NCI-H1436 (cell line): ENCODE measurements at places on chromosomes 2 and 18.

- peak; percentile 41 for DNase-seq
These were observed 136.8 kb downstream of the NEDD4L start for GRCh38 chr18:58180738-58181353.

DNA sequence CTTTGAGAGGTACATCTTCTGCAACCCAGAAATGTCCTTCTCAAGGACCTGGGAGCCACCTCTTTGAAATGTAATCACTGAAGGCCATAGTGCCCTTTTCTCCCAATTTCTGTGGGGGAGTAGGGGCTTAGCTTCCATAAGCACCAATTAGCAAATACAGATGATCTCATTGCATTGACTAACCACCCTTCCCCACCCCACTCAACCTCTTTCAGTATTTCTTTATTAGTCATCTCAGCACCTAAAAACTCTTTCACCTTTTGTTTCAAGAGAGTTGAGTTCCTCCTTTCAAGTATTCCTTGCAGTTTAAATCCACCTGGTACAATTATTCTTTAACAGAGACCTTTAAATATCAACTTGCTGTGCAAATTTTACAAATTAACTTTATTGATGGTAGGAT is 1011.8 kb upstream of the CDH2 start:
- no peak for DNase-seq

- DNase-seq, result no peak
These were observed 300.9 kb downstream of the RIT2 start for GRCh38 chr18:42814618-42815017.

DNA sequence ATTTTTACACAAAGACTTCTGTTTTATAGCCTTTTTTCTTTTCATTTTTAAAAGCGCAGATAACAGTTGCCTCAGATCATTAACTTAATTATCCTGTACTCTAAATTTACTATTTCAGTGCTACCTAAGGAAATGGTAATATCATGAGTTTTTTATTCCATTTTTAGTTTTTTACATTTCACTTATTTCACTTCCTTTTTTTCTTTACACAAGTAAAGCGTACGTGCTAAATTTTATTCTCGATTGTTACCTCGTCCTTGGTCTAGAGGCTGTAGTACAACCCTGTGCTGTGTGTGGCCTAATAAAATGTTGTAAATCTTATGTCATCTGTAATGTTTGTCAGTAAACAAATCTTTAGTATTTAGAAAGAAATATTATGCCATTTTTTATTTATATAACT is 49.2 kb downstream of the CRIM1 start:
- no peak for DNase-seq

DNA sequence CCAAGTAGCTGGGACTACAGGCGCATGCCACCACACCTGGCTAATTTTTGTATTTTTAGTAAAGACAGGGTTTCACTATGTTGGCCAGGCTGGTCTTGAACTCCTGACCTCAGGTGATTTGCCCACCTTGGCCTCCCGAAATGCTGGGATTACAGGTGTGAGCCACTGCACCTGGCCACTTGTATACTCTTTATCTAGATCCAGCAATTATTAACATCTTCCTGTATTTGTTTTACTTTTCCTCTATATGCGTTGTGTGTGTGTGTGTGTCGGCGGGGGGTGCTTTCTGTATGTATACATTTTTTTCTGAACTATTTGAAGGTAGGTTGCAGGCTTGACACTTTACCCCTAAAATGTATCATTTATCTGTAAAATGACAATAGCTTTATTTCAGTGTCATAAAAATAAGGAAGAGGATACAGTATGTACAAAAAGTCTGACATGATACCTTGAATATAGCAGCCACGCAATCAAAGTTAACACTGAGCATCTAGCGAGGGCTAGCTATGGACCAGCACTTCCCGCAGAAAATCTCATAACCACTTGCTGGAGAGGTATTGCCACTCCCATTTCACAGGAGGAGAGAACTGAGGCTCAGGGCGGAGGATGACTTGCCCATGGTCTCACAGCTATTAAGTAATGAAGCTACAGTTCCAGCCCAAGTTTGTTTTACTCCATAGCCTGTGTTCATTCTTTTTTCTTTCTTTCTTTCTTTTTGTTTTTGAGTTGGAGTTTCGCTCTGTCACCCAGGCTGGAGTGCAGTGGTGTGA is 251.3 kb downstream of the MYCN start:
- no peak for DNase-seq

- no peak for DNase-seq
These were observed 647.1 kb downstream of the GALR1 start for GRCh38 chr18:77896586-77897252.

DNA sequence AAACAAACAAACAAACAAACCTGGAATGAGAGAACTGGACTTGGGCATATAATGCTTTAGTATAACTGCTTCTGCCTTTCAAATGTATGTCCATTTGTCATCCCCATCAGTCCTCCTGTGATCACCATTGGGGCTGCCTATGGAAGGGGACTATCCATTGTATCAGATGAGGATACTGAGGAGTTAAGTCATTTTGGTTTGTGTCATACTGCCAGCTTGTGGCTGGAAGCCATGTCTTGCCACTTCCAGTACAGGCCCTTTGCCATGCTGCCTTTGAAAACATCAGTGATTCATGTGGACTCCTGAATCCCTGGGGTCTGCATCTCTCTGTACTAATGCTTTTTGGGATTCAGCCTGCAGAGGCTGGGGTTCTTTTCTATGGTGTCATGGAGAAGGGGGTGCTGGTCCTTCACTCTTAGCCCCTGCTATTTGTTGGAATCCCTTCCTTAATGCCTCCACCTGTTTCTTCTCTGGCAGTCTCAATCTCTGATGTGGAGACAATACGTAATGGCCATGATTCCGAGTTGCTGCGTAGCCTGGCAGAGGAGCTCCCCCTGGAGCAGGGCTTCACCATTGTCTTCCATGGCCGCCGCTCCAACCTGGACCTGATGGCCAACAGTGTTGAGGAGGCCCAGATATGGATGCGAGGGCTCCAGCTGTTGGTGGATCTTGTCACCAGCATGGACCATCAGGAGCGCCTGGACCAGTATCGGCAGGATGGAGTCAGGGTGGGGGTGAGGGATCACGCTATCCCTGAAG is 10.6 kb downstream of the PLCD4 start:
- no peak for DNase-seq

- no peak for DNase-seq
These were observed 11.8 kb downstream of the LAMA3 start for GRCh38 chr18:23701017-23701416.

- DNase-seq, result no peak
These were observed 96.2 kb downstream of the KLHL29 start for GRCh38 chr2:23480957-23481797.

GRCh38 chr2:624096-624495 is 53.1 kb downstream of the TMEM18 start:
- DNase-seq, result no peak

GRCh38 chr18:34648269-34648985 is 61.7 kb upstream of the DTNA start:
- no peak for DNase-seq

GRCh38 chr2:241073166-241074064 is 28.7 kb downstream of the MTERF4 start:
- no peak for DNase-seq

GRCh38 chr2:43851011-43851980 is 12.5 kb downstream of the ABCG8 start:
- DNase-seq, result no peak

DNA sequence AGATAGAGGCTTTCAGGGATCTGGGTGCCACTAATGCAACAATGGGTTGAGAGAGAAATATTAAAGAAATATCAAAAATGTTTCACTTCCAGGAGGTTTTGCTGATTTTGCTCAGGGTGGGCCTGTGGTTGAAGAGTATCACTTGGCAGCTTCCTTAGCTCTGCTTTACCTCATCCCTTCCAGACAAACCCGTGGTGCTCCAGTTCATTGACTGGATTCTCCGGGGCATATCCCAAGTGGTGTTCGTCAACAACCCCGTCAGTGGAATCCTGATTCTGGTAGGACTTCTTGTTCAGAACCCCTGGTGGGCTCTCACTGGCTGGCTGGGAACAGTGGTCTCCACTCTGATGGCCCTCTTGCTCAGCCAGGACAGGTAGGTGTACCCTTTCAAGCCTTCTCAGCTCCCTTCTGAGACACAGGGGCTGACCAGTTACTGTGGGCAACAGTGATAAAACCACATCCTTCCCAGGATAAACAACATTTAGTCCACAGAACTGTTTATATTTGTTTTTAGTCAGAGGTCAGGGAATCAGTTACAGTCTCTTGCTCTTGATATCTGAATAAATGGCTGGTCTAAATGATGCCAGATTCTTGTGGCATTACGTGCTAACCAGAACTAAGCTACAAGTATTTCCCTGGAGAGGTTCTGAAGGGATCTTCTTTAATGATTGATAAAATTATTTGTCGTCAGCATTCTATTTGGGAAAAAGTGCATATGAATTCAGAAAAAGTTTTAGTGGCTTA is 7.0 kb downstream of the SLC14A1 start:
- DNase-seq, result no peak

DNA sequence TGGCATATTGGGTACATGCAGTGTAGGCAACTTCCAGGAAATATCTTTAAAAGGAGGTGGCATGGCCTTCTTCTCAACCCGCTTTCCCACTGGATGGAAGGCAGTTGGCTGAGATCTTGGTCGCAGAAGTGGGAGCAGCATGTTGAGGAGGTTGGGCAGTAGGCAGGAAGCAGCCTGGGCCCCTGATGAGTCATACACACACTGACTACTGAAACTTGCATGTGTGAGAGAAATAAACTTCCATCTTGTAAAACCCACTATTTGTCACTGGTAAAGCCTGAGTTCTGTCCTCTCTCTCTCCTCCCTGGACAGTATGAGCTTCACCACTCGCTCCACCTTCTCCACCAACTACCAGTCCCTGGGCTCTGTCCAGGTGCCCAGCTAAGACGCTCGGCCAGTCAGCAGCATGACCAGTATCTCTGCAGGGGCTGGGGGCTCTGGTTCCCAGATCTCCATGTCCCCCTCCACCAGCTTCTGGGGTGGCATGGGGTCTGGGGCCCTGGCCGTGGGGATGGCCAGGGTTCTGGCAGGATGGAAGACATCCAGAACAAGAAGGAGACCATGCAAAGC is 233.8 kb upstream of the SPRED2 start:
- DNase-seq, result no peak

GRCh38 chr2:182128821-182129707 is 143.4 kb downstream of the PPP1R1C start:
- DNase-seq, result no peak

DNA sequence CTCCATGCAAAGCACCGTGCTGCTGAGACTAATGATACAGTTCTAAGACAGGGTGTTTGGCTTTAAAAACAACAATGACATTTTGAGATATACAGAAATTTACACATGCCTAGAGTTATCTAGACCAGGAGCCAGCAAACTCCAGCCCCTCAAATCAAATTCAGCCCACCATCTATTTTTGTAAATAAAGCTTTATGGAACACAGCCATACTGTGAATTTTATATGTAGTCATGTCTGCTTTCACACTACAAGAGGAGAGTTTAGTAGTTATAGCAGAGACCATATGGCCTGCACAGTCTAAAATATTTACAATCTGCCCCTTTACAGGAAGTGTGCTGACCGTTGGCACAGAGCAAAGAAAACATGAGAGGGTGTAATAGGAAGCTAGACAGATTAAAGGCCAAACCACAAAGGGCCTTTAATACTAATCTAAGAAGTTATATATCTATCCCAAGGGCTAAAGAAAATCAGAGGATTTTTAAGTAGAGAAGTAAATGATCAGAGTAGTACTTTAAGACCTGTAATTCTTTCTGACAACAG is 39.4 kb downstream of the NBAS start:
- no peak for DNase-seq

DNA sequence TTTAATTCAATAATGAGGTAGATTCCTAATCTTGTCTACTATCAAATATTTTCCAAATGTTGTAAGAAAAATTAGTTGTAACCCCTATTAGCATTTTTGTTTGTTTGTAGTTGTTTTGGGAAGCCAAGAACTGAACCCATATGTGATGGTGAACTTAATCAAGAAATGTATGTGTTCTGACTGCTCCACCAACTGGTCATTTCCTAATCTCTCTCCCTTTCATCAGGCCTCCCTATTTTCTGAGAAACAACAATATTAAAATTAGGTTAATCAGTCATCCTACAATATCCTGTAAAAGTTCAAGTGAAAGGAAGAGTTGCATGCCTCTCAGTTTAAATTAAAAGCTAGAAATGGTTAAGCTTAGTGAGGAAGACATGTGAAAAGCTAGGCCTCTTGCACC is 504.0 kb downstream of the EPHA4 start:
- no peak for DNase-seq

GRCh38 chr2:65198737-65199136 is 28.9 kb upstream of the ACTR2 start:
- DNase-seq, result no peak

DNA sequence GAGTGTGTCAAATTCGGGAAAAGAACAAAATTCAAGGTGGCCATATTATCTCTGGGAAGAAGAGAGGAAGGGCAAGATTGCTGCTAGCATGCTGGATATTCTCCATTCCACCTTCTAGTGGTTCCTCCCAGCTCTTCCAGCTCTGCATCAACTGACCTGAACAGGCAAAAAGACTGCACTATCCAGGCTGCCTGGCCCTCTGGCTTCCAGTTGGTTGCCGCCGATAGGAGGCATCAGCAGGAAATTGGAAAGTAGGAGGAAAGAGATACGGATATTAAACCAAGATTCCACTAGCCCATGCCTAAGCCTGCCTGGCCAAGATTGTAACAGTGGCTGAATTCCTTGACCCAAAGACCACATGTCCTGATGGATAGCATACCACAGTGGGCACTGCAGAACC is 1.7 kb upstream of the RTTN start:
- no peak for DNase-seq

- DNase-seq, result no peak
These were observed 1.3 kb downstream of the KCTD1 start for GRCh38 chr18:26546875-26547645.

DNA sequence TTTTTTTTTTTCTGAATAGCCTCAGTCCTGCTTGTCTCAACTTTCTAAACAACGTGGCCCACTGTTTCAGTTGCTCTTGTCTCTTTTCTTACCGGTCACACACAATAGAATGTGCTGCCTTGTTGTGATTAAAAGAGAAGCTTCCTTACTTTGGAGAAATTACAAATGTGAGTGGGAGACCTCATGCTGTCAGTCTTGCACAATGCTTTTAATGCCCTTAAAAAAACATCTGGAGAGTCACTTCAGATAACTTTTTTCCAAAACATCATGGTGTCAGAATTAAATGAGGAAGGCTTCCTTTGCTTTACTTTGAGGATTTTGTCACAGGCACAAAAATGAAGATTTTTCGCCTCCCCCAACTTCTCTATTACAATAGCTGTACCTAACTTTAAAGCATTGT is 37.7 kb downstream of the LHCGR start:
- no peak for DNase-seq

DNA sequence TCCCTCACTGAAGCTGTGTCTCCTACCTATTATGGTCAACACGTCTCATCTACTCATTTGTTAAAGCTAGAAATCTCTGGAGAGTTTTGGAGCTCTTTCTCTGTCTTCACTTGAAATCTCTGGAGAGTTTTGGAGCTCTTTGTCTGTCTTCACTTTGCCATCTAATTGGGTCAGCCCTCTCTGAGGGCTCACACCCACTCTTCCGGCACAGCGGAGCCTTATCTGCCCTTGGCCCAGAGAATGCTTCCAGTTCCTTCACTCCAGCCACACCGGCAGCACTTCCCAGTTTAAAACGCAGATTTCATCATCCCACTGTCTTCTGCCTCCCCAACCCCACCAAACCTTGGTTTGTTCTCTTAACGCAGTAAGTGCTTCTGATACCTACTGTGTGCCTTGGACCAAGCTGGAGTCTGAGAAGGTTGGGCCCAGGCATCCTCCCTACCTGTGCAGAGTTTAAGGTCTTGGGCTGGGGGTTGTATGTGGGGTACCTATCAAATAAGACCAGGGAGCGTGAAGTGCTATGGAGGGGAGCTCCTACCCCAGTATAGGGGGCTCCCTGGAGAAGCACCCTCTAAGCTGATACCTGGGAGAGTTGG is 5.0 kb downstream of the HPCAL1 start:
- no peak for DNase-seq
